Ovary (tissue), 10 donors: ENCODE measurements at places on chromosomes 2 and 18. TPM values are rescaled to one million over a fixed set of nuclear protein-coding genes. Genes with fewer than 3 reads are reported as not detected.

Gene CNDP1
- total RNA-seq: not detected

Gene B4GALT6
- 10.5 TPM for total RNA-seq

Gene CRYBA2
- not detected for total RNA-seq

GRCh38 chr2:197786010-197786877 is 1.1 kb upstream of the BOLL start:
- H3K4me3 ChIP-seq: peak overlapping the region; percentile 32
- no peaks in the 10 kb centered on the region for H3K36me3 ChIP-seq
- no peak overlapping the region for H3K27ac ChIP-seq
- DNase-seq: no peak

DNA sequence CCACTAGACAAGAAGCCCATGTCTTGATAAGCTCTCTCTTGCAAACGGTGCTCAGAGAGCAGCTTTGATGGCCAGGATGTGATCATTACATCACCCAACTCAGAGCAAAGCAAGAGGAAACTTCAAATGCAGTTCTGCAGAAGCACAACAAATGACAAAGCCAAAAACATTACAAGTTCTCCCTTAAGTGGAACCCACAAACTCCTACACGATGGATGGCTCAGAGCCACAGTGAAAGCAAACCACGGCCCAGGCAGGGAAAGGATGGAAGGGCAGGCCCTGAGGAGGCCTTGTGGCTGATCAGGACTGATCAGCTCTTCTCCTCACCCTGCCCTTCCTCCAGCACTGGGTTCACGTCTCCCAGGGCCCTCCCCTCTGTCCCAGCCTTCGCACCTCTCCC is 326.4 kb downstream of the EIPR1 start:
- no peak overlapping the region for H3K27ac ChIP-seq
- H3K36me3 ChIP-seq: no peaks in the 10 kb centered on the region
- no peak for DNase-seq

GRCh38 chr18:11849841-11850634 is 1.2 kb upstream of the CHMP1B start:
- H3K27me3 ChIP-seq: no peaks in the 10 kb centered on the region
- H3K36me3 ChIP-seq: no peaks in the 10 kb centered on the region

Gene PDCD1
- 0.32 TPM for total RNA-seq

- peak; percentile 53 for DNase-seq
- H3K36me3 ChIP-seq: no peaks in the 10 kb centered on the region
- H3K4me3 ChIP-seq: no peak overlapping the region
- H3K4me1 ChIP-seq: no peaks in the 10 kb centered on the region
- no peaks in the 10 kb centered on the region for H3K27me3 ChIP-seq
Measured at GRCh38 chr2:218476676-218477075, 57.8 kb downstream of the VIL1 start.

Gene ALK
- total RNA-seq: not detected

Gene DLGAP1
- 2.4 TPM for total RNA-seq

DNA sequence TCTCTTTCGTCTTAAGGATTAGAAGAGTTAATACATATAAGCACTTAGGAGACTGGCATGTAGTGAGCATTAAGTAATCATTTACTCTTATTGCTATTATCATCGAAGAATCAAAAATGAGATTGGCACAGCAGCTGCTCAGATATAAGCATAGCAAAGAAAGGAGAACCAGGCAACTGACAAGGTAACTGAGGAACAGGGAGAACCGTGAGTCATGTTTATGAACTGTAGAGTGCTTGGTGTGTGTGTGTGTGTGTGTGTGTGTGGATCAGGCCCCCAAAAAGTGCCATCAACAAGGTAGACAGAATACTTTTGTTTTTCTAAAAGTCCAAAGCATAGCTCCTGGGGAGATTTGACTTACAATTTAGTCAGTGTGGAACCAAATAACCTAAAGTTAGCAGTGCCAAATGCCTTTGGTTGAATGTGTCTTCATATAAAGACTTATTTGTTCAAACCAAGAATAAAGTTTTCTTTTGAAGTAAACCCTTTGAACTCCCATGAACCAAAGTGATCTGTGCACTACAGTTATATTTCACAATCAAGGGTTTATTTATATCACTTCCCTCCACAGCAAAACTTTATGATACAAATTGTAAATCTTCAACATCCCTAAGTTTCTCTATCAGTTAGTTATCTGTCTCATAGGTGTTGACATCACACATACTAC is 660.6 kb downstream of the NYAP2 start:
- no peaks in the 10 kb centered on the region for H3K4me1 ChIP-seq
- no peak overlapping the region for H3K27ac ChIP-seq
- no peak for DNase-seq
- H3K4me3 ChIP-seq: no peak overlapping the region
- H3K27me3 ChIP-seq: no peaks in the 10 kb centered on the region

Gene LRRC30
- total RNA-seq: not detected

Gene HOXD3
- 18.7 TPM for total RNA-seq

DNA sequence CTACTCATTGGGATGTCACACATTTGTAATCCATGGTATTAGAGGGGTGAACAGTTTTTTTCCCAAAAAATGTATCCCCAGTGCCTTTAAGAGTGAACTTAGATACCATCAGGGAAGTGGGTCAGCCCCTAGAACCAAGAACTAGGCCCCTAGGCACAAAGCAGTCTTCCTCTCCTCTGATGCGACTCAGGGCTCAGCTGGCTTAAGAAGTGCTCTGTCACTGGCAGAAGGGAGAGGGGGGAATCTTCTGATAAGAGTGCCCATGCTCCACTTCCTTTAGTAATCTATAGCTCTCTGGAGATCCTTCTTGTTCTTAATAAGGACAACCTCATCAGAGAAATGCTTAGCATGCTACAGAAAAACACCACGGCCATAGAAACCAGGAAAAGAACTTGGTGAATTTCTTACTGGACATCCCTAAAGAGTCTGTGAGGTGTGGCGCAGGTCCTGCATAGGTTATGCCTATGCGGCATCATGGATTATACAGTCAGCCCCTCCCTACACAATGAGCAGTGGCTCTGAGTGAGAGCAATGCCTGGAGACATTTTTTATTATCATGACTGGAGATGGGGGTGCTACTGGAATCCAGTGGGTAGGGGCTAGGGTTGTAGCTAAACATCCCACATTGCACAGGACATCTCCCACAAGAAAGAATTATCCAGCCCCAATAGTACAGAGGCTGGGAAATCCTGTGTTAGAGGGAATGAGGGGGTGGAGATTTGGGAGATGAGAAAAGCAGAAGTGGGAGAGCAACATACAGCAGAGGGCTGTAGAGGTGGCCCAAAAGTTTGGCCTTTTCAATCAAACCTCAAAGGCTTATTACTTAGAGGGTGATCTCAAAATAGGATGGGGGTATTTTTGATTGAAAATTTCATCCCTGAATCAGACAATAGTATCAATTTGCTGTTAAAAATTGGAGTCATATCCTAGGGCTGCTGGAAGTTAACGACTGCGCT is 21.7 kb upstream of the ZNF385B start:
- H3K27ac ChIP-seq: no peak overlapping the region
- no peak overlapping the region for H3K4me3 ChIP-seq
- no peaks in the 10 kb centered on the region for H3K36me3 ChIP-seq
- H3K4me1 ChIP-seq: no peaks in the 10 kb centered on the region
- no peak for DNase-seq

DNA sequence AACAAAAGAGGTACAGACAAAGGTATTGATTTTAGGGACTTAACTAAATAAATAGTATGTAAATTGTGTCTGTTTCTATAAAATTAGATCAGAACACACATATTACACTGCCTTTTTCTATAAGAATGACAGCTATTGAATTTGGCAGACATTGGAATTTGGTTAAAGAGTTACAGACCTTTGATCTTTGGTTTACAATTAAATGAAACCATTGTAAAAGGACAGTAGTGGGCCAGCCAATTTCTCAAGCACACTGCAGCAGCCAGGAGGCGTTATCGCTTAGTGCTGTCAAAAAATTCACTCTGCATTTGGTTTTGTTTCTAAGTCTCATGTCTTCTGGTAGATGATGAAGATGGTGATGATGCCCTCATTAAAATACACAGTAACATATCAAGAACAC is 175.9 kb downstream of the NR4A2 start:
- H3K27ac ChIP-seq: no peak overlapping the region
- no peak for DNase-seq
- H3K4me3 ChIP-seq: no peak overlapping the region
- H3K27me3 ChIP-seq: no peaks in the 10 kb centered on the region

- H3K27me3 ChIP-seq: no peaks in the 10 kb centered on the region
- H3K4me3 ChIP-seq: no peak overlapping the region
- no peak for DNase-seq
- no peaks in the 10 kb centered on the region for H3K4me1 ChIP-seq
- H3K36me3 ChIP-seq: no peaks in the 10 kb centered on the region
- H3K27ac ChIP-seq: no peak overlapping the region
Measured at GRCh38 chr2:210913461-210913860, 357.1 kb downstream of the CPS1 start.

DNA sequence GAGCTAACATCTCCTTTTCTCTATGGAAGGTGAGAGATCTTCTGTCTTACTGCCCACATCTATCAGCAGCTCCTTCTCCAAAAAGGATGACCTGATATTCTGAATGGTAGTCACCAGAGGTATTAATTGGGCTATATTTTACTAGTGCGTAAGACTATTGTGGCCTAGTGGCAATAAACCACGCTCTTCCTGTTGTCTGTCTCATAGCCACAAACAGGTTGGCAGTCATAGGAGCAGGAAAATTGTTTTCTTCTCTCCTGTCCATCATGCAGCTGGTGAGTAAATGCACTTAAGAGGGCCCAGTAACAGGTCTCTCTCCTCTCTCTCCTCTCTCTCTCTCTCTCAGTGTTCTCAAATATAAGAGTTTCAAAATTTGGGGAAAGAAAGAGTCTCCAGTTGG is 856.8 kb upstream of the ACVR2A start:
- DNase-seq: no peak
- no peak overlapping the region for H3K4me3 ChIP-seq
- H3K4me1 ChIP-seq: no peaks in the 10 kb centered on the region
- H3K27ac ChIP-seq: no peak overlapping the region

- H3K4me3 ChIP-seq: no peak overlapping the region
- no peak overlapping the region for H3K27ac ChIP-seq
- H3K27me3 ChIP-seq: no peaks in the 10 kb centered on the region
Measured at GRCh38 chr2:237485304-237485703, 1.7 kb upstream of the MLPH start.

GRCh38 chr2:35871672-35872071 is 483.9 kb upstream of the CRIM1 start:
- H3K36me3 ChIP-seq: no peaks in the 10 kb centered on the region
- no peak overlapping the region for H3K4me3 ChIP-seq
- DNase-seq: no peak
- no peaks in the 10 kb centered on the region for H3K4me1 ChIP-seq
- H3K27me3 ChIP-seq: no peaks in the 10 kb centered on the region

DNA sequence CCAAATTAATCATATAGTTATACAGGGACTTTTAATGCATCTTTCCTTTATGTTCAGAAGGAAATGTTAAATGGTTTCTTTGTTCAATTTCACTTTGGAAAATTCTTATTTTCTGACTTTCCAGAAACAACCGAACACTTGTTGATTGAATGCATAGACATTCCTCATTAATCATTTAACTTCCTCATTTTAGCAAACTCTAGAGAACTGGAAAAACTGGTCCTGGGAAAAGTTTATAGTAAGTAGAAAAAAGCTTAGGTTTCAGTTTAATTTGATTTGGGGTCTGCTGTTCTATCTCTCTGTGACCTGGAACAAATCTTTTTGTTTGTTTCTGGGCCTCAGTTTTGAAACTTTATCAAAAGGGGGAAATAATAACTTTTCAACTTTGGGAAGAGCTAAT is 320.4 kb downstream of the CMPK2 start:
- H3K4me1 ChIP-seq: no peaks in the 10 kb centered on the region
- no peak for DNase-seq
- no peak overlapping the region for H3K4me3 ChIP-seq
- no peaks in the 10 kb centered on the region for H3K27me3 ChIP-seq
- H3K27ac ChIP-seq: no peak overlapping the region
- H3K36me3 ChIP-seq: no peaks in the 10 kb centered on the region

- no peaks in the 10 kb centered on the region for H3K27me3 ChIP-seq
- peak overlapping the region; percentile 100 for H3K4me3 ChIP-seq
- no peaks in the 10 kb centered on the region for H3K36me3 ChIP-seq
Measured at GRCh38 chr2:127525691-127526131, 578 bp downstream of the IWS1 start.

- peaks cover 22% of the 10 kb centered on the region for H3K4me1 ChIP-seq
- H3K27ac ChIP-seq: no peak overlapping the region
- no peak for DNase-seq
Measured at GRCh38 chr2:101704046-101704466, 6.5 kb downstream of the MAP4K4 start.

- H3K4me1 ChIP-seq: peaks cover 26% of the 10 kb centered on the region
- no peak for DNase-seq
- no peaks in the 10 kb centered on the region for H3K36me3 ChIP-seq
- peak overlapping the region; percentile 79 for H3K27ac ChIP-seq
- no peaks in the 10 kb centered on the region for H3K27me3 ChIP-seq
- no peak overlapping the region for H3K4me3 ChIP-seq
Measured at GRCh38 chr2:120905824-120906571, 170.3 kb downstream of the GLI2 start.

DNA sequence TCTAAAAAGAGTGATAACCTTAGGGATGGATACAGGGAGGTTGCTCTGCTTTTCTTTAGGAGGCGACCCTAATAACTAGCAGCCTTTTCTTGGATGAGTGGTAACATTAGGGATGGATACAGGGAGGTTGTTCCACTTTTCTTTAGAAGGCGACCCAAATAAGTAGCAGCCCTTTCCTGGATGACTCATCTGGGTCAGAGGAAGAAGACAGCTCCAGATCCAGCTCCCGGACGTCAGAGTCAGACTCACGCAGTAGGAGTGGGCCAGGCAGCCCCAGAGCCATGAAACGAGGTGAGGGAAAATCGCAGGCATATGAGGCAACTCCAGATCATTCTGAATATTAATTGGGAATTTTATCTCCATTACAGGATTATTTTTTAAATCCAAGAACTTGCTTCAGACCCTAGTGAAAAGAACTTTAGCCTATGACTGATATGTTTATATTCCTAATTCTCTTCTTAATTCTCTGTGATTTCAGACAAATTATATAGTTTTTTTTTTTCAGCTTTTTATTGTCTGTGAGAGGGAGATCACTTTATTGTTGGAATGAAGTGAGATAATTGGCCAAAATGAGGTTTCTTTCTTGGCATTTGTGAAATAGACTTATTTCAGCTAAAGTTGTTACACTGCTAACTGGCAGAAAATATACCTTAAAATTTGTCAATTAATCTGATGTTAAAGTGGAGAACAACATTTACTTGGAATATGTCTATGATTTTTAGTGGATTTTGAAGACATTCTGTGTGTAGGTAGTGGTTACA is 31.2 kb upstream of the C1GALT1C1L start:
- H3K27ac ChIP-seq: no peak overlapping the region
- H3K36me3 ChIP-seq: no peaks in the 10 kb centered on the region
- H3K27me3 ChIP-seq: no peaks in the 10 kb centered on the region
- no peak for DNase-seq
- H3K4me3 ChIP-seq: no peak overlapping the region

- no peaks in the 10 kb centered on the region for H3K4me1 ChIP-seq
- H3K27me3 ChIP-seq: no peaks in the 10 kb centered on the region
- no peak overlapping the region for H3K4me3 ChIP-seq
- DNase-seq: no peak
Measured at GRCh38 chr2:81266106-81266505, 961.6 kb upstream of the LRRTM1 start.

Gene SERPINB13
- total RNA-seq: 0.46 TPM

Gene POTEI
- total RNA-seq: 0.05 TPM

- H3K27ac ChIP-seq: no peak overlapping the region
- no peaks in the 10 kb centered on the region for H3K4me1 ChIP-seq
- DNase-seq: no peak
- H3K4me3 ChIP-seq: no peak overlapping the region
- H3K36me3 ChIP-seq: no peaks in the 10 kb centered on the region
Measured at GRCh38 chr2:67752969-67753368, 309.8 kb downstream of the C1D start.

Gene KANSL3
- total RNA-seq: 47.0 TPM

Gene GKN1
- total RNA-seq: not detected

GRCh38 chr2:126675637-126676036 is 19.7 kb downstream of the GYPC start:
- DNase-seq: no peak
- no peak overlapping the region for H3K27ac ChIP-seq
- no peak overlapping the region for H3K4me3 ChIP-seq
- H3K27me3 ChIP-seq: no peaks in the 10 kb centered on the region
